Naive thymus-derived CD4-positive, alpha-beta T cell (primary cell): ENCODE measurements at places on chromosomes 11 and 22.

- DNase-seq, result peak; percentile 36
- H3K27me3 ChIP-seq, result no peaks in the 10 kb centered on the region
- no peaks in the 10 kb centered on the region for H3K36me3 ChIP-seq
- no peak overlapping the region for H3K4me3 ChIP-seq
- no peaks in the 10 kb centered on the region for H3K4me1 ChIP-seq
- no peak overlapping the region for H3K27ac ChIP-seq
Measured at GRCh38 chr11:120108154-120108784, 29.6 kb downstream of the TRIM29 start.

GRCh38 chr11:11346303-11346702 lies 6.7 kb downstream of the CSNK2A3 start:
- no peaks in the 10 kb centered on the region for H3K27me3 ChIP-seq
- no peaks in the 10 kb centered on the region for H3K36me3 ChIP-seq
- no peak overlapping the region for H3K4me3 ChIP-seq
- no peak for DNase-seq

DNA sequence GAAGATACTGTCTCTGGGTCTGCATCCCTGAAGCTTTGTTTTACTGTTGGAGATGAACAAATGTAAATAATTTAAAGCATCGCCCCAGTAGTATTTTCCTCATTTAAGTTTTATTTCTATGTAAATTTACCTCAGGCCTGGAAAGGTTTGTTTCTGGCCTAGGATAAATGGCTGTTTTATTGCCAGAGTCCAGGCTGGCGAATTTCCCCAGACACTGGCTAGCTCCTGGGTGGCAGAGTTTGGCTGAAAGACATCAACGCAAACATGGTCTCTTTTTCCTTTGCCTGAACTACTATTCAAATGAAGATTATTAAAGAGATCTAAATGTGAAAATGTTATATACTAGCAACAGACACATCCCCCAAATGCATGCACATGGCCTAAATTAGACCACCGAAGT lies 136.7 kb upstream of the SESN3 start:
- no peaks in the 10 kb centered on the region for H3K36me3 ChIP-seq
- no peak for DNase-seq
- H3K27ac ChIP-seq, result no peak overlapping the region
- H3K27me3 ChIP-seq, result no peaks in the 10 kb centered on the region
- no peak overlapping the region for H3K4me3 ChIP-seq
- no peaks in the 10 kb centered on the region for H3K4me1 ChIP-seq

DNA sequence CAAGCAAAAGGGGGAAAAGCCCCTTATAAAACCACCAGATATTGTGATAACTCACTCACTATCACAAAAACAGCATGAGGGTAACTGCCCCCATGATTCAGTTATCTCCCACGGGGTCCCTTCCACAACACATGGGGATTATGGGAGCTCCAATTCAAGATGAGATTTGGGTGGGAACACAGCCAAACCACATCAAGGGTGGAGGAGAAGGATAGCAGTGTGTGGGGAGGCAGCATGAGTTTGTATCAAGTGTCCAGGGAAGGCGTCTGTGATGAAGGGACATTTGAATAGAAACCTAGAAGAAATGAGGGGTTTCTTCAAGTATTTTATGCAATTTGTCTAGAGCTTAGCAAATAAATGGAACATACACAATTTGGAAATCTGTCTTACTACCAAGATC lies 98.2 kb downstream of the SLC1A2 start:
- H3K27ac ChIP-seq, result no peak overlapping the region
- DNase-seq, result no peak
- no peak overlapping the region for H3K4me3 ChIP-seq
- no peaks in the 10 kb centered on the region for H3K4me1 ChIP-seq
- no peaks in the 10 kb centered on the region for H3K36me3 ChIP-seq

DNA sequence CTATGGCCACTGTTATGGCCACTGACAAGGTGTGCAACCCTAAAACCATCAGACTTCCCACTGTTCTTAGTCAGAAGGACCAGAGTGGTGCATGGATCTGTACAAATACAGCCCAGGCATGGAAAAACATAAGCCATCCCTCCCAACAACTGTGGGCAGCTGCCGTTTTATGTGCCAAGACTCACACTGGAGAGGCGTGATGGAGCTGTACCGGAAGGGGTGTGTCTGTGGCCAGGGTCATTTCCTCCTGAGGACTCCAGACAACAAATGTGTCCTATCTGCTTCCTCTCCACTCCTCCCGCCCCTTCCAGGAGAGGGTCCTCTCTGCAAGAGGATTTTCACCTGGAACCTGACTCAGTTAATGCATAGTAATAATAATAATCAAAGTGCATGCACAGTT lies 29.5 kb downstream of the KCNJ1 start:
- no peak overlapping the region for H3K27ac ChIP-seq
- no peaks in the 10 kb centered on the region for H3K27me3 ChIP-seq
- no peak for DNase-seq
- no peak overlapping the region for H3K4me3 ChIP-seq
- no peaks in the 10 kb centered on the region for H3K36me3 ChIP-seq

GRCh38 chr11:47464483-47464882 lies 15.5 kb upstream of the RAPSN start:
- H3K27ac ChIP-seq, result no peak overlapping the region
- H3K4me1 ChIP-seq, result no peaks in the 10 kb centered on the region
- no peak overlapping the region for H3K4me3 ChIP-seq
- H3K27me3 ChIP-seq, result no peaks in the 10 kb centered on the region
- no peak for DNase-seq
- peaks cover 2% of the 10 kb centered on the region for H3K36me3 ChIP-seq

GRCh38 chr11:130177782-130178181 lies 18.2 kb downstream of the ST14 start:
- no peaks in the 10 kb centered on the region for H3K27me3 ChIP-seq
- no peak overlapping the region for H3K27ac ChIP-seq
- H3K36me3 ChIP-seq, result no peaks in the 10 kb centered on the region
- H3K4me1 ChIP-seq, result no peaks in the 10 kb centered on the region

DNA sequence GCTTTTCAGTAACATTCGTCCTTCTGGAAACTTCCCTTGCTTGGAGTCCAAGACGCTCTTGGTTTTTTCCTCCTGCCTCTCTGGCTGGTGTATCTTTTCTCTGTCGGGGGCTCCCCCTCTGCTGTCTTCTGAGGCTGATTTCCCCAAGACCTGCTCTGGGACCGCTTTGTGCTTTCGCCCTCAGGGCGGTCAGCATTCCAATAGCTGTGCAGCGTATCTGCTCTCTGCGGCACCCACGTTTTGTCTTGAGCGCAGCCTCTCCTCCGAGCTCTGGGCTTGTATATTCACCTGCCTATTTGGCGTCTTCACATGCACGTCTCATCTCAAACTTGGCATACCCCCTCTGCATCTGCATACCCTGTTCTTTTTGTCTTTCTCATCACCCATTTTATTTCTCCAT lies 2.4 kb downstream of the GTSE1 start:
- H3K4me1 ChIP-seq, result peaks cover 15% of the 10 kb centered on the region
- H3K27ac ChIP-seq, result no peak overlapping the region
- no peak overlapping the region for H3K4me3 ChIP-seq
- no peaks in the 10 kb centered on the region for H3K36me3 ChIP-seq
- DNase-seq, result no peak

- H3K27me3 ChIP-seq, result no peaks in the 10 kb centered on the region
- H3K36me3 ChIP-seq, result no peaks in the 10 kb centered on the region
- peak overlapping the region; percentile 93 for H3K27ac ChIP-seq
- H3K4me1 ChIP-seq, result peaks cover 8% of the 10 kb centered on the region
- no peak for DNase-seq
Measured at GRCh38 chr11:65182258-65183170, 786 bp downstream of the CAPN1 start.

DNA sequence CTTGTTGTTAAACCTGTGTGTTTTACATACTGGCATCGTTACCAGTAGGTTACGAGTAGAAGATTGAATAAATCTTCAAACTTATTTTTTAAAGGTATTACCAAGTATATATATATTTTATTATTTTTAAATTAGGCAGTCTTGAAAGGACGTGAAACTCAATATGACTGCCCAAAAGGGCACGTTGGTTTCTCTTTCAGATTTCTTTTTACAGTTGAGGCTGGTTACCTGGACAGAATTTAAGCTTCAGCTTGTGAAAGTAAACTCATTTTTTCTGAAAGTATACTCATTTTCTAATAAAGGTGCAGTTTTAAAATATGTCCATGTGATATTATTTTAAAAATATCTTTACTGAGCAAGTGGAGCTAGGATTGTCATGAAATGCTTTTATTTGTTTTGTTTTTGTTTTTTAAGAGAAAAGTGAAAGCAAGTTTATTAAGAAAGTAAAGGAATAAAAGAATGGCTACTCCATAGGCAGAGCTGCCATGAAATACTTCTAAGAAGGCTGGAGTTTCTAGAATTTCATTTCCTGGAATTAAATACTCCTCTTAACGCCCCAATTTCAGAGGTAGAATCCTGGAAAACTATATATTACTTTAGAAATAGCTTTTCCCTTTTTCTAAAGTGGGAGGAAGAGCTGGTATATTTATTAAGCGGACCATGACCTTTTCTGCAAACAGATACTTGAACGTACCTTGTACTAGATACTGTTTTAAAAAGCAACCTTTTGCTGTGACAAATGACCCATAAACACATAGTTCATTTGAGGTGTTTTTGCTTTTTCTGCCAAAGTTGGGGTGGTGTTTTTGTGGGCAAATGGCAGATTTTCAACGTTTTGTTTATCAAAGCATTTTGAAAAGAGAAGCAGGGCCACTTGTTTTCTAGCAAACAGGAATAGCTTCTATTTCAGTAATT lies 1.9 kb downstream of the FBXO7 start:
- peak overlapping the region; percentile 97 for H3K27ac ChIP-seq
- DNase-seq, result no peak
- H3K36me3 ChIP-seq, result no peaks in the 10 kb centered on the region
- H3K4me1 ChIP-seq, result peaks cover 31% of the 10 kb centered on the region
- no peaks in the 10 kb centered on the region for H3K27me3 ChIP-seq

DNA sequence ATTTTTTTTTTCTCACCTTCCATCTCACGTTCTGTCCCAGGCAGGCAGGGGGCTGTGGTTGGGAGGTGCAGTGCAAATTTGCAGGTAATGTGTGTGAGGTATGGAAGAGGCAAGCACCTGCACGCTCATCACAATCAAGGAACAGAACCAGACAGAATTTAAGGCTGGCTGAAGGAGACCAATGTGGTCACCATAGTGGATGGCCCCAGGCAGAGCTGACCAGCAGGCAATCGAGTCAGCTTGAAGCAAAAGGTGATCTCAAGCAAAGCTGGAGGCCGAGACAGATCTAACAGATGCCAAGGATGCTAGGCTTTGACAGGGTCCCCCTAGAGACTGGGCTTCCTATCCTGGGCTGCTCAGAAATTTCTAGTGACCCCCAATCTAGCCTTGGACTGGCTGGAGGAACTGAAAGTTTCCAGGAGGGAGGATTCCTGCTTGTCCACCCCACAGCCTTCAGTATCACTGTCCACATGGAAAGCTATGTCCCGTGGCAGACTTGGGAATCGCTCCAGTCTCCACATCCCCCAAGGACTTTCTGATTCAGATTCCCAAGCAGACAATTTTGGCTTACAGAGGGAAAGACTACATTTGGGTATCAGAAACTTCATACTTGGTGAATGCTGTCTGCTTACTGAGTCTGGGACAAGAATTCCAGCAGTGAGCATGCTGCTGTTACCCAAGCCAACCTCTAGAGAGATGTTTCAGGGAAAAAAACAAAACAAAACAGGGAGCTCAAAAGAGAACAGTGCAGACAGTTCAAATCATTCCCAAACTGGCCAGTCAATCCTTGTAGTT lies 9.0 kb upstream of the MICAL3 start:
- no peaks in the 10 kb centered on the region for H3K4me1 ChIP-seq
- no peak overlapping the region for H3K4me3 ChIP-seq
- no peaks in the 10 kb centered on the region for H3K36me3 ChIP-seq
- H3K27ac ChIP-seq, result no peak overlapping the region

DNA sequence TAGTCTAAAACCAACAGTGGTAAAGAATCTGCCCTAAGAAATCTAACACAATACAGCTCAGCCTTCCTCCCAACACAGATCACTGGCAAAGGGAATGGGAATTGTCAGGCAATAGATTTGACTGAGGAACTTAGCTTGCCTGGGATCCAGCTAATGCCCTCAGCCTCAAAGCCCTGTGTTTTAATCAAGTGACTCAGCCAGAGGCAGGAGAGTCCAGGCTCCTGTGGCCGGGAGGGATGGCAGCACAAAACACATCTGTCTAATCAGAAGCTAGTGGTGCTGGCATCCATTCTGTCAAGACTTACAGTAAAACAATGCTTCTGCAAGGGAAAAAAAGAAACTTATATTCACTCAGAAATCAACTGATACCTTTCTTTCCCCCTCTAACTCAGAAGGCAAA lies 5.6 kb downstream of the SYTL2 start:
- DNase-seq, result no peak
- peaks cover 18% of the 10 kb centered on the region for H3K4me1 ChIP-seq
- H3K27ac ChIP-seq, result no peak overlapping the region
- no peaks in the 10 kb centered on the region for H3K27me3 ChIP-seq
- no peaks in the 10 kb centered on the region for H3K36me3 ChIP-seq
- no peak overlapping the region for H3K4me3 ChIP-seq

DNA sequence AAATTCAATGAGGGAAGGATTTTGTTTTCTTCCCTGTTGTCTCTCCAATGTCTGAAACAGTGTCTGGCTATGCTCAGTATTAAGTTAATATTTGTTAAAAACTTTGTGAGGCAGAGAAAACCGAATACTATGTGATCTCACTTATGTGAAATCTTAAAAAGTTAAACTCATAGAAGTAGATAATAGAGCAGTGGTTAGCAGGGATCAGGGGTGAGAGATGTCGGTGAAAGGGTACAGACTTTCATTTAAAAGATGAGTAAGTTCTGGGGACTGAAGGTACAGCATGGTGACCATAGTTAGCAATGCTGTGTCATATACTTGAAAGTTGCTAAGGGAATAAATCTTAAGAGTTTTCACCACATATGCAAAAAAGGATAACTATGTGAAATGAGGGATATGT lies 244.6 kb downstream of the AASDHPPT start:
- H3K27ac ChIP-seq, result no peak overlapping the region
- no peak for DNase-seq
- H3K4me3 ChIP-seq, result no peak overlapping the region
- H3K27me3 ChIP-seq, result no peaks in the 10 kb centered on the region
- H3K4me1 ChIP-seq, result no peaks in the 10 kb centered on the region

- no peak overlapping the region for H3K27ac ChIP-seq
- no peak for DNase-seq
- no peaks in the 10 kb centered on the region for H3K4me1 ChIP-seq
Measured at GRCh38 chr11:101706541-101706940, 122.7 kb upstream of the TRPC6 start.

DNA sequence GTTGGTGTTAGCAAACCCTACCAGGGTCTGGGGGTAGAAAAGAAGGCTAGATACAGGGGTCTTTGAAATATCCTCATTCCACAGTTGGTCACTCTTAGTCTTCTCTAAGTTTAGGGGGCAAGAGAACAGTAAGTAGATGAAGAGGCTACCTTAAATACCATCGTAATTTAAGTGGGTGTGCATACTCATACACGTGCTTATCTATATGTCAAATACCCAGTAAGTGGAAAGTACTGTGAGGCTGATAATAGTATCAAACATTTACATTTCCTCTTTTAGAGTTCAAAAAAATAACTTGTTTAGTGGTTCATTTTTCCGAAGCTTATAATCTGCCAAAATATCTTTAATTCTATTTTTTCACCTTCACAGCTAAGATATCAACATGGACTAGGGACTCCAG lies 90.7 kb downstream of the WNT11 start:
- H3K27ac ChIP-seq, result no peak overlapping the region
- DNase-seq, result no peak
- no peaks in the 10 kb centered on the region for H3K27me3 ChIP-seq
- H3K4me1 ChIP-seq, result no peaks in the 10 kb centered on the region
- H3K4me3 ChIP-seq, result no peak overlapping the region
